ENCODE measurements at places on chromosomes 5 and 9. TPM values are rescaled to one million over a fixed set of nuclear protein-coding genes. Genes with fewer than 3 reads are reported as not detected.

OCLN gene
- 0.43 TPM for total RNA-seq

PTTG1 gene
- 158 TPM for total RNA-seq

PSMB7 gene
- total RNA-seq: 133 TPM

DNA sequence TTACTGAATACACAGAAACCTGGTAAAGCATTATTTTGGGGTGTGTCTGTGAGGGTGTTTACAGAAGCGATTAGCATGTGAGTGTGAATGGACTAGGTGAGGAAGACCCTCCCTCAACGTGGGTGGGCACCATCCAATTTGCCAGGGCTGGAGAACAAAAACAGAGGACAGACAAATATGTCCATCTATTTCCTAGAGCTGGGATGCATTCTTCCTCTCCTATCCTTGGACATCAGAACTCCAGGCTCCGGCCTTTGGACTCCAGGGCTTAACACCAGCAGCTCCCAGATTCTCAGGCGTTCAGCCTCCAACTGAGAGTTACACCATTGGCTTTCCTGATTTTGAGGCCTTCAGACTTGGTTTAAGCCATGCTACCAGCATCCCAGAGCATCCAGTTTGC is 65.8 kb upstream of the CHD1 start:
- DNase-seq: no peak

SFXN1 gene
- 54.4 TPM for total RNA-seq
